Psoas muscle (tissue), 8 donors: ENCODE measurements at places on chromosomes 5 and 9. TPM values are rescaled to one million over a fixed set of nuclear protein-coding genes. Genes with fewer than 3 reads are reported as not detected.

The LRRTM2 gene
- total RNA-seq: 0.28 TPM

The SPINK7 gene
- not detected for total RNA-seq

The COL23A1 gene
- 3.0 TPM for total RNA-seq

The ROPN1L gene
- total RNA-seq: not detected

The CCL19 gene
- not detected for total RNA-seq

The PCDHB10 gene
- total RNA-seq: 0.29 TPM

The TPPP gene
- total RNA-seq: 11.0 TPM

The SAXO1 gene
- 0.08 TPM for total RNA-seq

The LRRC8A gene
- total RNA-seq: 20.7 TPM

The DCAF10 gene
- total RNA-seq: 27.2 TPM
